ENCODE measurements at places on chromosomes 16 and 17. TPM values are rescaled to one million over a fixed set of nuclear protein-coding genes. Genes with fewer than 3 reads are reported as not detected.

GRCh38 chr16:88826070-88826840 lies 14.5 kb upstream of the APRT start:
- no peak for DNase-seq

Gene HS3ST4
- 0.18 TPM for total RNA-seq

Gene UBALD1
- total RNA-seq: 30.2 TPM

DNA sequence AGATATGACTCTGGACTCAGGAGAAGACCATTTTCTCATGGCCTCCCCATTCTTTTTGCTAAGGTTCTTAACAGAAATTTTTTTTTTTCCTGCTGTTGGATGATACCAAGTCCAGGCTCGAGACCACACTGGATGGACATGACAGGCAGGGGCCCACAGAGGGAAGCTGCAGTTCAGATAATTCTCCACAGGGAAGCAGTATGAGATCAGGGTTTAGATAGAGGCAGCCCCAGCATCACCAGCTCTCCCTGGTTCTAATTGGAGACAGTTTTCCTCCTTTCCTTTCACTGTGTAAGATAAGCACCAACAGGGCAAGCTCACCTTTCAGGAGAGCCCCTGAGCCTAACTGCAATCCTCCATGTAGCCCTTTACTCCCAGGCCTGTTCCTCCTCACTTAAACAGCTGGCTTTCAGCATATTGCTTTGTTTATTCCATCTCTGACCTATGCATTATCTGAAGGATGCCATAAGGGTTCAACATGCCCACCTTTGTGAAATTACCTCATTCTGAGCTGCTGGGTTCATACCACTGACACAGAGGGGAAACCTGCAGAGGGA lies 108.1 kb downstream of the SNX11 start:
- no peak for DNase-seq

DNA sequence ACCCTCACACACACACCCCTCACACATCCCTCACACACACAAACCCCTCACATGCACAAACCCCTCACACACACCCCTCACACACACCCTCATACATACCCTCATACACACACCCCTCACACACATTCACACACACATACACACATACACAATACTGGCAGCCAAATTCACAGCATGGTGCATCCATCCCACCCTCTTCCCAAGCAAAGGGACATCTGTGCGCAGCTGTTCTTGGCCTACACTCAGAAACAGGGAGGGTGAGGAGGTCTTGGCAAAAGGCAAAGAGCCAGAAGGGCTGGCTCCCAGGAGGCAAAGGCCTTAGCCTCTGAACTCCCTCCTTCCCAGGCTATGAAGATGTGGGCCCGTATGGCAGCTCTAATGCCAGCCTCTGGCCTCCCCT lies 23.4 kb downstream of the C17orf67 start:
- DNase-seq: no peak

DNA sequence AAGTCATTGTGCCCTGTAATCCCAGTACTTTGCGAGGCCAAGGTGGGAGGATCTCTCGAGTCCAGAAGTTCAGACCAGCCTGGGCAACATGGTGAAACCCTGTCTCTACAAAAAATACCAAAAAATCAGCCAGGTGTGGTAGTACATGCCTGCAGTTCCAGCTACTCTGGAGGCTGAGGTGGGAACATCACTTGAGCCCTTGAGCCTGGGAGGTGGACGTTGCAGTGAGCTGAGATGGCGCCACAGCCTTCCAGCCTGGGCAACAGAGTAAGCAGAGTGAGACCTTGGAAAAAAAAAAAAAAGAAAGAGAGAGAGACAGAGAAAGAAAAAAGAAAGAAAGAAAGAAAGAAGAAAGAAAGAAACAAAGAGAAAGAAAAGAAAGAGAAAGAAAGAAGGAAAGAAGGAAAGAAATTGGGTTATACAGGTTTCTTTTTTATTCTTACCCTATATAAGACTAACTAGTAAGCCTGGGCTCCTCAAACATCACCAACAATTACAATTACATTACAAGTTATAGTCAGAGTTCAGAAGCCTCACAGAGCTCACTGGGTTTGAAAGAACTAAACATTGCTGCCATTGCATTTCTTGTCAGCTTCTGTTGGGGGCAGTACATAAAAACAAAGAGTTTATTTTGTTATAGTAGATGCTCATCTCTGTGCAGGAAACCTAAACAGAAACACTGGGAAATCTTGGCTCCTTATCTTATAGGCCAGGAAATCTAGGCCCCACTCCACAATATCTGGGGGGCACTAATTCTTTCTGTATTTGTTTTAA lies 6.7 kb upstream of the ABCA9 start:
- DNase-seq: no peak

GRCh38 chr17:34126965-34127364 lies 128.1 kb upstream of the CCL2 start:
- DNase-seq: no peak

- DNase-seq: no peak
These were observed 111.7 kb downstream of the CDH11 start for GRCh38 chr16:65010125-65010524.

DNA sequence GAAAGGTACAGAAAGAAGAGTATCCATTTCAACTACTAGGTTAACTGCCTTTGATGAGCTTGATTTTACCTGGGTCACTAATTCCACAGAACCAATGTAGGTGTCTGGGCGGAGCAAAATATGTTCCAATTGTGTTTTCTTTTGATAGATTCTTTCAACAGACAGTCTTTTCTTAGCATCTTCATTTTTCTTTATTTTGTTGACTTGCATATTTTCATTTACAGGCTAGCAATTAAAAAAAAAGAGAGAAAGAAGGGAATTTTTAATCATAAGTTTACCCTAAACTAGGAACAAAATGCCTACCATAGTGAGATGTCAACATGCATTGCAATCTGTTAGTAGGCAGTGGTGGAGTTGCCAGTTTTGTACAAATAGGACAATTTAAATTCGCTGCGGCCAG lies 1.0 kb downstream of the TOP2A start:
- DNase-seq: no peak

Gene GID4
- total RNA-seq: 11.9 TPM

Gene CCDC92B
- 0.12 TPM for total RNA-seq

- DNase-seq: no peak
These were observed 183.5 kb downstream of the CPPED1 start for GRCh38 chr16:12620150-12620549.

- DNase-seq: no peak
These were observed 68.6 kb downstream of the ZNF778 start for GRCh38 chr16:89286096-89286495.

Gene TMEM235
- total RNA-seq: not detected

GRCh38 chr17:71287071-71287823 lies 833.6 kb upstream of the SOX9 start:
- DNase-seq: no peak

DNA sequence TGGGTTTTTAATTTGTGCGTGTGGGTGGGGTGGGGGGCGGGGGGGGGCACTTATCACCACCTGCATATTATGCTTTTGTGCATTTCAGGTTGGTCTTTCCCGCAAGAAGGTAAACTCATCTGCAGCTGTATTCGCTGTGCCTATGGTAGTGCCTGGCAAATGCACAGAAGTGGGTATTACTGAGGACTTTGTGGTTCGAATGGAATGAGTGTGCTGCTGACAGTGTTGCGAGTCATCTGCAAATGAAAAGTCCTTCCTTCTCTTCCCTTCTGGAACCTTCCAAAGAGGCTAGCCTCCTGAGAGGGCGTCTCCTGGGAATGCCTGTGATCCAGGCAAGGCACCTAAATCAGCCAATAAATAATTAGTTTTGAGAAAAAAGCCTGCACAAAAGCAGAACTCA lies 532.9 kb downstream of the MAF start:
- no peak for DNase-seq

- no peak for DNase-seq
These were observed 641.3 kb downstream of the KCNJ2 start for GRCh38 chr17:70810609-70811008.

- no peak for DNase-seq
These were observed 57.8 kb upstream of the MMP2 start for GRCh38 chr16:55421226-55421625.

Gene TVP23C
- total RNA-seq: 16.0 TPM

- DNase-seq: no peak
These were observed 104.3 kb downstream of the STXBP4 start for GRCh38 chr17:55072898-55073297.

- DNase-seq: no peak
These were observed 8.7 kb downstream of the PPP1R9B start for GRCh38 chr17:50141745-50142110.

Data from lower lobe of right lung (tissue), 2 donors.